Activated CD4-positive, alpha-beta T cell treated with anti-CD3 and anti-CD28 coated beads, Interleukin-2, amount 10 ng/mL, durations not matched to agents 24 days and 14 days (primary cell): ENCODE measurements at places on chromosomes 16 and 17.

DNA sequence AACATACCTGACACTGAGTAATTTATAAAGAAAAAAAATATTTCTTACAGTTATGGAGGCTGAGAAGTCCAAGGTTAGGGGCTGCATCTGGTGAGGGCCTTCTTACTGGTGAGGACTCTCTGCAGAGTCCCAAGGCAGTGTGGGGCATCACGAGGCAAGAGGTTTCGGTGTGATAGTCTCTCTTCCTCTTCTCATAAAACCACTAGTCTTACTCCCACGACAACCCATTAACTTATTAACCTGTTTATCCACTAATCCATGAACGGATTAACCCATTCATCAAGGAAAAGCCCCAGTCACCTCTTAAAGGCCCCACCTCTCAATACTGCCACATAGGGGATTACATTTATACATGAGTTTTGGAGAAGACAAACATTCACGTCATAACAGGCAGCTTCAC lies 20.1 kb downstream of the CIITA start:
- DNase-seq: no peak

GRCh38 chr16:87303431-87303930 lies 13.7 kb downstream of the C16orf95 start:
- DNase-seq: peak; percentile 71

- no peak for DNase-seq
These were observed 1.2 kb downstream of the GRN start for GRCh38 chr17:44346064-44346844.

- DNase-seq: no peak
These were observed 83.2 kb upstream of the TOB1 start for GRCh38 chr17:50949128-50949988.

DNA sequence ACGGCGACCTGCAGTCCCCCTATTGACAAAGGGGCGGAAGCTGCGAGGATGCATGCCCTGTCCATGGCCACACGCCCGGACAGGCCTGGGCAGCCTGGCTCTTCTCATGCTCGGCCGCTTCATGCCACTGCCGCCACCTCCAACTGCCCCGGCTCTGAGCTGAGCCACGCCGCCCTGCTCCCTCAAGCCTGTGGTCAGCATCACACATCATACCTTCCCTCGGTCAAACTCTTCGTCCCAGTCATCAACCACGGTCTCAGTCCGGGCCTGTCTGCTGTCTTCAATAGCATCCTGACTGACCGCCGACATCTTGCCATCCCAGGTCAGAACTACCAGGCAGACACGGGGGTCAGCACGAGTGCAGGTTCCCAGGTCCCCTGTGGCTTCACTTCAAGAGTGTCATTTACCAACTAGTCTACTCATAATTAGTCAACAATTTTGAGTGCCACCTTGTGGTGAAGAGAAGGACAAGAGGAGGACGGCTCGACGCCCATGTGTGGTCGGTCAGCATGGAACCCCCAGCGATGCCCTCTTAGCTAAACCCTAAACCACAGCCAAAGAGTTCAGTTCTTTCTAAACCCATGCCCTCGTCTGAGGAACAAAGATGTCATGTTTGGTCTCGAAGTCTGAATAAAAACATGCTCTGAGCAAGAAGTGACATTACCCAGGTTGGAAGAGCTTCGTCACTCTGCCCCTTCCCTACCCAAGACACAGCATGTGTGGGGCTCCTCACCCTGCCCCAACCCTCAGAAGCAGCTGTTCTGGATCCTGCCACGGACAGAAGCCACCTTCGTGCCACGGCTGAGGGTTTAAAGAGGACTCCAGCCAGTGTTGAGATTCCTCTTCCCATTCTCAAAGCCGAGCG lies 16.9 kb upstream of the CYTH1 start:
- peak; percentile 76 for DNase-seq

DNA sequence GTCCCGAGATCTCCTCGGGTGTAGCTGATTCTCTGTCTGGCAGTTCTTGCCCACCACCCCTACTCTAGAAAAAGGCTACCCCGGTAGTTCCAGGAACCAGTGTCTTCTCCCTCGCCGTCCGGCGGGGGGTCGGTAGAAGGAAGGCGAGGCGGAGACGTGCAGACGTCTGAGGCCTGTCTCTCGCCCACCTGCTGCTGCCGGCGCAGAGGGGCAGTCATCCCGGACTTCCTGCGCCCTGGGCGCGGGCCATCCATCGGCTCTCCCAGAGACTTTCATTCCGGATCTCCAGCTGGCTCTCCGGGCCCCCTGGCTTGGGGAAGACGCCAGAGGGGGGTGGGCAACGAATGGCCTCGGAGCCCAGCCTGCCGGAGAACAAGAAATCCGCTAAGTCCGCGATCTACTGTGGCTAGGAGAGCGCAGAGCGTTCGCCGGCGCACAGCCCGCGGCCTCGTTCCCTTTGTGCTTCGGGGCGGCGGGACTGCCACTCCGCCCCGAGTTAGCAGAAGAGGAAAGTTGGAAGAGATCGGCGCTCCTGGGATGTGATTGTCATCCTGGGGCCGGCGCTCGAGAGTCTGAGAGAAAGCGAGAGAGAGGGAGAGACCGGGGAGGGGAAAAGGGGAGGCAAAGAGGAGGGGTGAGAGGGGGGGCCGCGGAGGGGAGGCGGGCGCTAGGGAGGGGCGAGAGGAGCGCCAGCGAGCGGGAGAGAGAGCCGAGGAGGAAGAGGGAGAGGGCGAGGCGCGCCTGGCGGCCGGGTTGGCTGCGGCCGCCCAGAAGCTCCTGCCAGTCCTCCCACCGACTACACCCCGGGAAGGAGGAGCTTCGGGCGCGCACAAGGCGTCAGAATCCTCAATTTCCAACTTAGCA lies at the start of gene IRX5:
Gene IRX5 (plus strand): TSS at position 861 of the 864 bp plus-strand sequence. CDS start 334 bp downstream, outside the sequence.
- DNase-seq: peak; percentile 80

- peak; percentile 74 for DNase-seq
These were observed 6.1 kb upstream of the PRSS8 start for GRCh38 chr16:31141489-31142108.

- no peak for DNase-seq
These were observed 567.4 kb upstream of the ZFHX3 start for GRCh38 chr16:73615071-73615940.

- no peak for DNase-seq
These were observed 52.5 kb downstream of the VAT1L start for GRCh38 chr16:77840673-77841501.

- no peak for DNase-seq
These were observed 6.1 kb upstream of the CDR2 start for GRCh38 chr16:22380529-22380928.

DNA sequence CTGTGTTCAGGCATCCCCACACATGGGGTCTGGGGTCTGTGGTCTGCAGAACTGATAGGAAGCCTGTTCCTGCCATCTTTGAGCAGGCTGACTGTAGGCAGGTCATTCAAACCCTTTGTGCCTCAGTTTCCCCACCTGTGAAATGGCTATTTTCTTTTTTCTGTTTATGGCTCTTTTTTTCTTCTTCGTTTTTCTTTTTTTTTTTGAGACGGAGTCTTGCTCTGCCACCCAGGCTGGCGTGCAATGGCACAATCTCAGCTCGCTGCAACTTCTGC lies 72.5 kb downstream of the ABCC6 start:
- DNase-seq: no peak
